ENCODE measurements at places on chromosomes 12 and 14.
A peak's percentile ranks its signal among the peaks of the same experiment; 100 is the strongest.

- DNase-seq, result no peak
Measured at GRCh38 chr12:23099604-23100003, 474.6 kb downstream of the ETNK1 start.

DNA sequence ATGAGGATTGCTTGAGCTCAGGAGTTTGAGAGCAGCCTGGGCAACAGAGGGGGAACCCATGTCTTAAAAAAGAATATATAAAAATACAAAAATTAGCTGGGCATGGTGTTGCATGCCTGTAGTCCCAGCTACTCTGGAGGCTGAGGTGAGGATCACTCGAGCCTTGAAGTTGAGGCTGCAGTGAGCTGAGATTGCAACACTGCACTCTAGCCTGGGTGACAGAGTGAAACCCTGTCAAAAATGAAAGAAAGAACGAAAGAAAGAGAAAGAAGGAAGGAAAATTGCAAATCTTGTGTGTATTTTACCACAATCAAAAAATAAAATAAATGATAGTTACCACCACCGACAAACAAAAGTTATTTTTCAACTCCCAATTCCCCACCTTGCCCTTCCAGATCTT, 45.3 kb downstream of the SPRING1 start:
- DNase-seq, result no peak

- DNase-seq, result peak; percentile 55
Measured at GRCh38 chr12:113862590-113863454, 103.3 kb downstream of the RBM19 start.

GRCh38 chr12:45170456-45171042, 45.3 kb upstream of the ANO6 start:
- DNase-seq, result peak; percentile 74

- no peak for DNase-seq
Measured at GRCh38 chr14:94880876-94881275, 111.0 kb upstream of the GSC start.

DNA sequence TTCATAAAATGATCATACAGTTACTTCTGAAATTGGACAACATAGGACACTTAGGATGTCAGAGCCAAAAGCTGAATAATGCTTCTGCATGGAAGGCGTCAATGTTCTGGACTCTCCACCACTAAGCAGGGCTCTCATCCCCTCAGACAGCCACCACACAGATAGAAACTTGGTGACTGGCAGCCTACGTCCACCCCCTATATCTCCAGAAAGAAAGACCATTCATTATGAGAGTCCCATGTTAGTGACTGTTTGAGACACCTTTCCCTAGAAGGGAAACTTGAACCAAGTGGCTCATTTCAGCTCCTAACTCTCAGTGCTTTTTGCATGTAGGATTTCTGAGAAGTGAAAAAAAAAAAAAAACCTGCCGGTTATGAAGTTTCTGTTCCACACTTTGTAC, 251.0 kb upstream of the FKBP4 start:
- no peak for DNase-seq

- DNase-seq, result no peak
Measured at GRCh38 chr14:31947680-31948595, 129.2 kb upstream of the ARHGAP5 start.

DNA sequence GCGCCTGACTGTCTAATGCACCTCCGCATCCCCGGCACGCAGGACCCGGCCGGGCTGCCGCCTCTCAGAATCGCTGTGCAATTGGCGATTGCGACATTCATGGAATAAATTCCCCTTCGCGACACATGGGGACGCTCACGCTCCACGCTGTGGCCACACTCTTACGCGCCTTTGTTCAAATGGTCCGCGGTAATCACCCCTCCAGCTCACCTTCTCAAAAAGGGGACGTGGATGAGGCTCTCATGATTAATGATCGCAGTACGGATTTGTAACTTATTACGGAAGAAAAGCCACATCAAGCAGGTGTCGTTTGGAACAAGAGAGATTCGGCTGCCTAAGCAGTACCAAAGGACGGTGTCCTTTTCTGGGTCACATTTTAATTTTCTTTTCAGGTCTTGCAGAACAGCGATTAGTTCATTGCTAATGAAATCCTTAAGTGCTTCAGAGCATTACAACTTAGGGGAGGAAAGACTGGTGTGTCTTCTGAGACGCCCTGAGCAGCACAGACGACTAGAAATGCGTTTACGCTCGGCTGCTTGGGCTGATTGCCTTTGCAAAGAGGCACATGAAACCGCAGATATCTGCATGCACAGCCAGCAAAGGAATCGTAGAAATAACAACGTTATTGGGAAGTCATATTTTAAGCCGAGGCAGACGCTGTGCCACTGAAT, 37.3 kb upstream of the ADGRD1 start:
- peak; percentile 79 for DNase-seq

DNA sequence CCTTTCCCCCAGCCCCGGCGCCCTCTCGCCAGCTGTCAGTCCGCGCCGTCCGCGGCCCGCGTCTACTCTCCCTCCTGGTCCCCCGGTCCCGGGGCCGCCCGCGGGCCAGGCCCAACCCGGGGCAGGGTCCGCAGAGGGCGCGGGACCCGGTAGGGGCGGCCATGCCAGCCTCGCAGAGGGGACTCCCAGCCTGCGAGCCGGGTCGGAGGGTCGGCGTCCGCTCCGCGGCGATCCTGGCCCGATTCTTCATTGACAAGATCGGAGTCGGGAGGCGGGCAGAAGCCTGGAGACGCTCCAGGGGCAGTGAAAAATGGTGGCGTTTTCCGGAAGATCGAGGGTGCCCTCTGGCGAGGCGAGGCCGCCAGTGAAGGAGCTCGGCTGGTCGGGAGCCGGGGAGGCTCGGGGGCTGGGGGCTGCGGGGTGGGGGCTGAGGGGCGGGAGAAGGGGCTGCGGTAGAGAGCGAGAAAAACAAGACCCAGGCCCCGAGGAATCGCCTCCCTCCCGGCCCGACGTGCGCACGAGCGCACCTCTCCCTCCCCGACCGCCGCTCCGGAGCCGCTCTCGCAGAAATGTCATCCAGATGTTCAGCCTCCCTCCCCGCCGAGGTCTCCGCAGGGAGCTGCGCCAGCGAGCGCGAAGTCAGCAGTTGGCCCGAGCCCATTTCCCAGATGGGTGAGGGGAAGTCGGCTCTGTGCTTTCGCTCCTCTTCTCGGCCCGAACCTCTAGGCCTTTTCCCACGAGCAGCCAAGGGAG, 647 bp upstream of the TGFB3 start:
- peak; percentile 85 for DNase-seq

GRCh38 chr12:26469421-26470180, 274.2 kb downstream of the SSPN start:
- no peak for DNase-seq

- no peak for DNase-seq
Measured at GRCh38 chr12:15193946-15194345, 27.3 kb downstream of the RERG start.

GRCh38 chr12:8508910-8509841, 4.1 kb upstream of the CLEC4D start:
- no peak for DNase-seq

GRCh38 chr12:67764946-67765619, 116.5 kb downstream of the DYRK2 start:
- no peak for DNase-seq

DNA sequence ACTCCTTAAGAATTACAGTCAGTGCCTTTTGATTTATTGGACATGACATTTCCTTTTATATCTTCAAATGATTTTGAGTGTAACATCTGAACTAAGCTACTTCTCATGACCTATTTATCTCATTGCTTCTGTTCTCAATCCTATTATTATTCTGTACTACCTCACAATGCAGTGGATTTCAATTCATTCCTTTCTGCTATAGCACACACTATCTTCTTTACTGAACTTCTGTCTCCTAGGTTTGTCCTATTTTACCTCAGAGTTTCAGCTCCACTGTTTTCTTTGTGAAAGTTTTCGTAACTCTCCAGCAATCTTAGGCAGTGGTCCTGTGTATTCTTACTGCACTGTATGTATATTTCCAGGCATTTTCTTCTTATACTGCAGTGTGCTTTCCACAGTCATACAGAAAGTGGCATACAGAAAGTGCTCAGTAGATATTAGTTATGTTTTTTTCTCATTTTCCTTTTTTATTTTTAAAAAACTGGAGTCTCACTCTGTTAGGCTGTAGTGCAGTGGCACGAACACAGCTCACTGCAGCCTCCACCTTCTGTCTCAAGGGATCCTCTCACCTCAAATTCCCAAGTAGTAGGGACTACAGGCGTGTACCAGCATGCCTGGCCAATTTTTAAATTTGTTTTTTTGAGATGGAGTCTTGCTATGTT, 368.6 kb upstream of the RGS6 start:
- no peak for DNase-seq

DNA sequence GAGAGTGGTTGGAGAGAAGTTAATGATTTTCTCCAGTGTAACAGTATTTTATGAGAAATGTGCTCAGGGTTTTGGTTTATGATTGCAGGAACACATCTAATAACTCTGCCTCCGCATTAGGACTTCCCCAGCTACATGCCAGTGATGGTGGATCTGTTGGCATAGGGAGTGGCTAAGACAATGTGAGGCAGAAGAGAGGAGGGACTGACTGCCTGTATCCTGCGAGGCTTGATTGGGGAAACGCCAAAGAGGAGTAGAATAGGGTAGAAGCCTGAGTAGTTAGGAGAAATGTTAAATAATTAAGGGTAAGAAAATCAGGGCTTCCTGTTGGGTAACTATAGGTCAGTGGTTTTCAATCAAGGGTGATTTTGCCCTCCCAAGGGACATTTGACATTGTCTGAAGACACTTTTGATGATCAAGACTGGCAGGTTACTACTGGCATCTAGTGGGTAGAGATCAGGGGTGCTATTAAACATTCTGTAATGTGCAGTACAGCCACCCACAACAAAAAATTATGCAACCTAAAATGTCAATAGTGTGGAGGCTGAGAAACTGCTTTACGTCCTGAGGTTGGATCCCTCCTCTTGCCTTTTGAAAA, 12.8 kb downstream of the TDG start:
- DNase-seq, result no peak

- no peak for DNase-seq
Measured at GRCh38 chr14:55780156-55780946, 200.3 kb downstream of the KTN1 start.
